ENCODE measurements at places on chromosomes 16 and 17.
A peak's percentile ranks its signal among the peaks of the same experiment; 100 is the strongest.

DNA sequence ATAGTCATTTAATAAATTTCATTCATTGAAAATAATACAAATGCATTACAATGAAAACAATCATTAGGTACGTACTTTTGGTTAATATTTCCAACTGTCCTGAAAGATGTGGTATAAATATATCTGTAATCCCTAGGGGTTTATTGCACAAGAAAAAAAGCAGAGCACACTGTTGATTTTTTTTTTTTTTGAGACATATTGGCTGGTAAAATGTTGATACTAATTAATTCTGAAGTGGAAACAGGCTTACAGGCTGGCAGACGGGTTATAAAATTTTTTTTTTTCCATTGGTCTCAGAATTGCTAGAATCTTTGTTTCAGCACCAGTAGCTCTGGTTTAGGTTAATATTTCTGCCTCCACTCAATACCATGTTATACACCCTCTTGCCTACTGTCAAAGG, 193.6 kb downstream of the MAP2K6 start:
- no peak for DNase-seq

- peak; percentile 91 for DNase-seq
Measured at GRCh38 chr16:84650062-84650991, 2.0 kb downstream of the KLHL36 start.

DNA sequence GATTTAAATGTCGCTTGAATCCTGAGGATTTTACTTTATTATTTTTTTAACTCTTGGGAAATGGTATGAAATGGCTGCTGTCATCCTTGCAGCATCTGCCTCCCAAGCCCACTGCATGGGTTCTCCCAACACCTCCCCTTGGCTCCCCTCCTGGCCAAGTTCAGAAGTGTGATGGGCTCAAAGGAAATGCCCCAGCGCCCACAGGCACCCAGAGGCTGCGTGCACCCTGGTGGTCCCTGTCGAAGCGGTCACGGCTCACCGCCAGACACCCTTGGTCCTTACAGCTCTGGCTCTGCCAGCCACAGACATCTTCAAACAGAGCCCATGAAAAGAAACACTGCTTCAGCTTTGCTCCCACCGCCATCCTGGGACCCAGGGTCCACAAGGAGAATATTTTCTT, 334.7 kb downstream of the SOX9 start:
- DNase-seq: no peak

DNA sequence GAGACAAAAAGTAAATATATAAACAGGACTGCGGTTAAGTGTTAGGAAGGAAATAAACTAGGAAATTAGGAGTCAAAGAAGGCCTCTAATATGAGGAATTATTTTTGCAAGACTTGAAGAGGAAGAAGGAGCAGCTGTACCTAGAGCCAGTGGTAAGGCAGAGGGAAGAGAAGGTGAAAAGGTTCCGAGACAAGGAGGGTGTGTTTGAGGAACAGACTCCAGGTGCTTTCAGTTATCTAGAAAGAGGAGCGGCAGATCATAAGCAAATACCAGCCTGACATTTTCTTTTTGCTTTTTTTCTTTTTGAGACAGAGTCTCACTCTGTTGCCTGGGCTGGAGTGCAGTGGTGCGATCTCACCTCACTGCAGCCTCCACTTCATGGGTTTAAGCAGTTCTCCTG, 61.0 kb downstream of the CHD9 start:
- DNase-seq: no peak

- DNase-seq: no peak
Measured at GRCh38 chr17:60095381-60095780, 16.7 kb upstream of the HEATR6 start.

DNA sequence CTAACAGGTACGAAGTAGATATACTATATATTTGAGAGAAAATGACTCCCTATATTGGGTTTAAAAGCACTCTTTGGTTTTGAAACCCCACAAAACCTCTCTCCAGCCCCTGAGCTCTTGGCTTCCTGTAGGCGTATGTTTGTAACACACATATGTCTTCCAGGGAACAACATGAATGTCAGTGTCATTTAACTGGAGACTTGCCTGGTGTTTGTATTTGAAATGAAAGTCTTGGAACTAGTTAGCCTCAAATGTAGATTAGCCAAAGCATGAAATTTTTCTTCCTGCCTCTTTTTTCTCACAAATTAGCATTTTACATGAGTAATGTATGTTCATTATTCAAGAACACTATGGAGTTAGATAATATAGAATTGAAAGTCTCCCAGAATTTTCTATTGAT, 411.8 kb upstream of the ASIC2 start:
- DNase-seq: no peak

DNA sequence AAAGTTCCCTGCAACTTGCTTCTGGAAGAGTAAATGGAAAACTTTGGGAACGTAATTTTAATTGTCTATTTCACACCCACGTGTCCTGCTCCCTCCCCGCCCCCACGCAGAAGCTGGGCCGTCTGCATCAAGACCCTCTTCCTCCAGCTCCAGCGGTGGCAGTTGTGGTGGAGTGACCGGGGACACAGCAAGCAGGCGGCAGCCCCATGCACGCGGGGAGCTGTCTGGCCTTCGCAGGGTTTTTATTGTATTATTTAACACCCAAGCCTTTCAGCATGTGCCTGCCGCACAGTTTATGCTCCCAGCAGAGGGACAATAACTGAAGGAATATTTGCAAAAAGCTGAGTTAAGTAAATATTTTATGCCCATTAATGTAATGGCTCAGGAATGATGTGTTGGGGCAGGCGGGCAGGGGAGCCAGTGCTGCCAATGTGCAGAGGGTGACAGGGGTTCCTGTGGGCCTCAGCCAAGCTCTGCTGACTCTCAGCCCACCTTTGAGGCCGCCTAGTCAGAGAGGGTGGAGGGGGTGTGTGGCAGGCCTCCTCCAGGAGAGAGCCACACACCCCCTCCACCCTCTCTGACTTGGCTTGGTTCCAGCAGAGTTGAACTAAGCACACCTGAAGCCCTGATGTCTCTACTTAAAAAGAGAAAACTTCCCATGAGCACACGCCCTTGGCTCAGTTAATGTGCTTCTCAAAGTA, 32.4 kb upstream of the ENPP7 start:
- no peak for DNase-seq

DNA sequence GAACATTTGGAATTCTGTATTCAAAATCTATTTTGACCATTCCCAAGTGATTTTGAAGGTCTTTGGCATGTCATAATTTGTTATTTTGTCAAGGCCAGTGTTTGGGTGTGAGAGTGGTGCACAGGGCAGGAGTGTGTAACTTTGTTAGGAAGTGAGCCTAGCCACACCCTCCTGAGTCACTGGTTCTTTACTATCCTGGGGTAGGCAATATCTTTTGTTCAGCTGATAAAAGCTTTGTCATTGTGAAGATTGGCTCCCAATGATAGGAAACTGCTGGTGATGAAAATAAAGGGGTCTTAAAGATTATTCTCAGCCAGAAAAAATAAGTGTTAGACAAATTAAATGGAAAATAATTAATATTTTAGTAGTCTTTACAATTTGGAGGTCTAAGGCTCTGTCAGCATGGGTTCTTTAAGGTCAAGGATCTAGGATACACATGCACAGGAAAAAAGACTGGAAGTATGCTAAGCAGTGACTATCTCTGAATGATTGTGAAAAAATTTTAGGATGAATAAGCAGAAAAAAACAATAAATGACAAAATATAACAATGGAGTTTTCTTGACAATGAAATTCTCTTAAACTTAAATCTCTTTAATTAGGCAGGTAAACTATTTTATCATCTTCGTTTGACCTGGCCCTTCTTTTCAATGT, 5.1 kb downstream of the UBN1 start:
- DNase-seq: peak; percentile 6

- no peak for DNase-seq
Measured at GRCh38 chr17:63454915-63455314, 8.8 kb upstream of the CYB561 start.

- DNase-seq: no peak
Measured at GRCh38 chr16:67082891-67083290, 26.9 kb upstream of the PHAF1 start.

DNA sequence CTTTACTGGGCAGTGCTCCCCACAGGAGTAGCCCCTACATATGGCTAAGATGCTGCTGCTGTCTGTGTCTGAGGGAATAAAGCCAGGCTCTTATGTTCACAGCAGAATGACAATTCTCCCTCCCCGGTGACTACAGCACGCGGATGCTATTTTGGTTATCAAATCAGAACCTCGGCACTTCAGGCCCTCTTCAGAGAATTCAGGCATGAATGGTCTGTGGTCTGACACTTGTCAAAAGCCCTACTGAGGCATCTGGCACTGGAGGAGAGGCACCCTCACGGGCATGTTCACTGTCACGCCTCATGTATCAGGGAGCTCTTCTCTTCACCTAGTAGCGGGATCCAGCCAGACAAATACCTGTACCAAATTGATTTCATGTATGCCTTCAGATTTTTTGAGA, 30.4 kb downstream of the KIAA0513 start:
- DNase-seq: no peak

GRCh38 chr17:59435238-59435637, 103.8 kb downstream of the YPEL2 start:
- DNase-seq: peak; percentile 88

DNA sequence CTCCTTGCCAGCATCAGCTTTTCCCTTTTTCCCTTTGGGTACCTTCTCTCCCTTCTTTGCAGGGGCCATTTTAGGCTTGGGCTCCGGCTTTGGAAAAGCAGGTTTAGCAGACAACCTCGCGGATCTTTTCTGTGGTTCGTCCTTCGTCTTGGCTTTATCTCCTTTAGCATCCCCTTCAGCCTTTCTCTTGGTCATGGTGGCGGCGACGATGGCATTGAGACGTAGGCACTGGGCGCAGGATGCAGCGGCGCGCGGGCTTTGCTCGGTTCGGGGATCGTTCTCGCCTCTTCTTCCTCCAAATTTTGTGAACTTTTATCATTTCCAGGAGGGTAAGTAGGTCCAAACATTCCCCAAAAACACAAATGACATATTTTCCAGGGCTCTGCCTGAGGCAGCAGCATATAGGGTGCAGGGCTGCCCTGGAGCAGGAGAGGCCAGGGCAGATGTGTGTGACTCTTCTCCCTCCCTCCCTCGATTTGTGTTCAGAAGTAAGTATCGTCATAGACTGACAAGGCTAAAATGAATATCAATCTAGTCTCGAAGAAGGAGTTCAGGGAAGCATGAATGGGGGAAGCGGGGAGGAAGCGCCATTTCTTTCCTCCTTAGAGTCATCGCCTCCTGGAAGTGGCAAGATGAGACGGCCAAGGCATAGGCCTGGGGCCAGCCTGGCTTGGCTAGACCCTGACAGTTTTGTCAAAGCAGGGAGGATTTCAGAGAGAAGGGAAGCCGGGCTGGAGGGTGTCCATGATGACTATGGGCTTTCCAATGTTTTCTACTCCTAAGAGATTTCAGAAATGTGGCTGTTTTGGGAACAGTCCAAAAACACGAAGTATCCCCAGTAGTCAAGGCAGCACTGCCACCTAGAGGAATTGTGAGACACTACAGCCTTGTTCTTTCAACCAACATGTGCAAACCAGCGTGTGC, 13.2 kb downstream of the CHCT1 start:
- DNase-seq: peak; percentile 67

DNA sequence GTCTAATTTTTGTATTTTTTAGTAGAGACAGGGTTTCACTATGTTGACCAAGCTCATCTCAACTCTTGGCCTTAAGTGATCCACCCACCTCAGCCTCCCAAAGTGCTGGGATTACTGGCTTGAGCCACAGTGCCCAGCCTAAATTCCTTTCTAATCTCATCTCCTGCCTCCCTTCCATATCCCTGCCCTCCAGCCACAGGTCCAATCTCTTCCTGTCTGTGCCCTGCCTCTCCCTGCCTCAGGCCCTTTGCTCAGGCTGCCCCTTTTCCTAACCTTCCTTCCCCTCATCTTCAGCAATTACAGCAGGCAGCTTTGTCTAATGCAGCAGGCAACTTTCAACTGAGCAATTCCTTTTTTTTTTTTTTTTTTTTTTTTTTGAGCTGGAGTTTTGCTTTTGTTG, 46.8 kb downstream of the CFAP20 start:
- no peak for DNase-seq
